ENCODE measurements at places on chromosomes 6 and 20.

DNA sequence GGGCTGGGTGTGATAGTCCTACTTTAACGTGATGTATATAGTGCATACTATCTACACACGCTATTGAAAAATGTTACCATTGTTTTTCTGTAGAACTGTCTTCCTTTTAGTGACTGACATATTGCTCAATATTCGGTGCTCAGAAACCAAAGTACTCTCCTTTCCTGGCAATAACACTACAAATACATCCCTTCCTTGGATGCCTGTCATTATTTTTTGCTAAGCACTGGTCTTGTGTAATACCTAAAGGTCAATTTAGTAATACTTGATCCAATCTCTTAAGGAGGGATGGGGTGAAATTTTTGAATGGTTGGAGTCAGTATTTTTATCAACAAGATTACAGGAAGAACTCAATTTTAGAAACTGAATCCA is 23.9 kb downstream of the CNR1 start:
- DNase-seq, result no peak

DNA sequence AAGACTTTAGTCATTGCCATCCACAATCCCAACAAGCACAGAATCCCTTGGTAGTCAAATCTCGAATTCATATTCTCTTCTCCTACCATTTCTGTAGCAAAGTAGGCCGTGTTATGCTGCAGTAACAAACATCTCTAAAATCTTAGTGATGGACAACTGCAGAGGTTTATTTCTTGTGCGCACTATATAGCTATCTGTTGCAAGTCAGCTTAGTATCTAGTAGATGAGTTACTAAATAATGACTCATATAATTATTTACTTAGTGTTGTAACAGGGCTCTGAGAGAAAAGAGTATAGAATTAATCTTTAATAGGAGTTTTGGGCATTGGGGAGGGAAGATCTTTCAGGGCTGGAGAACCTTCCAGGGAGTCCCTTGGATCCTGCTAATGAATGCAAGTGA is 73.3 kb downstream of the CAP2 start:
- DNase-seq, result no peak

GRCh38 chr6:23635150-23635549 is 490.9 kb upstream of the NRSN1 start:
- no peak for DNase-seq

- DNase-seq, result no peak
Measured at GRCh38 chr6:111714416-111715270, 109.0 kb upstream of the TRAF3IP2 start.

- DNase-seq, result peak; percentile 67
Measured at GRCh38 chr6:112037783-112038216, 16.1 kb upstream of the CCN6 start.

GRCh38 chr6:130964289-130964688 is 98.8 kb downstream of the EPB41L2 start:
- no peak for DNase-seq

- DNase-seq, result no peak
Measured at GRCh38 chr20:58627212-58628072, 23.6 kb upstream of the STX16 start.

- DNase-seq, result no peak
Measured at GRCh38 chr20:49697071-49697470, 16.6 kb downstream of the B4GALT5 start.

- DNase-seq, result no peak
Measured at GRCh38 chr6:100289285-100289684, 175.4 kb downstream of the SIM1 start.

DNA sequence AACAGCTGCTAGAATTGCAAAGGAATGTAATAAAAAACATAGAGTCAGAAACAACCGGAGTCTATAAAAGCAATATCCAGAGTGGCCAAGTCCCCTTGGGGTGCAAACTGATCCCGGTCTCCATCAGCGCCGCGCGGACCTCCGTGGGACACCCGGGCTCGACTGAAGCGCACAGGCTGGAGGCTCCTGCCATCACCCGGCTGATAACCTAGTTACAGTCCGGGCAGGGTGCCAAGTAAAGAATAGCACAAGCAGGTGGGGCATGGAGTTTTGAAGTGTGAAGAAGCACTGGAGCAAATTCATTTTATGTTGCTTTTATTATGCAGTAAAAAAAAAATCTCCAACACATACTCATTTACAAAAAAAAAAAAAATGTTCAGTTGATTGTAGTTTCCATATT is 205.1 kb upstream of the GMDS start:
- no peak for DNase-seq

GRCh38 chr20:23091721-23092383 is 5.7 kb upstream of the CD93 start:
- DNase-seq, result no peak

- DNase-seq, result no peak
Measured at GRCh38 chr6:109166673-109167072, 71.4 kb downstream of the CEP57L1 start.

DNA sequence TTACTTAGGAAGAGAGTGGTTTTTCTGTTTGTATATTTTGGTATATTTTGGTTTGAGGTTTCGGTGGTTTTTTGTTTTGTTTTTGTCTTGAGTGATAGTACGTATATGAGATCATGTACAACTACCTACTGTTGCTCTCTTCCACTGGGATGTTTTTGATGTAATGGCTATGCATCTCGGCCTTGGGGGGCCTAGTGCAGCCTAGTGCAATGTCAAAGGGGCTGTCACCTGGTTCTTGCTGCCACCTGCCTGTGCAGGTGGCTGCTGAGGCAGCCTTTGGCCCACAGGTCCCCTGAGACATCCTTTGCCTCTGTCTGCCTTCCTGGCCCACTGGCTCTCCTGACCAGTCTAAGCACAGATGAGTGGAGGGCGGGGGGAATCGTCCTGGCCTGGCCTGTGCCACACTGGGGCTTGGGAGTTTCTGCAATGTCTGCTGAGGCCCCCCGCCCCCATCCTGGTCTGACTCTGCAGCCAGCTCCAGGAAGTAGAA is 546.6 kb downstream of the CD83 start:
- no peak for DNase-seq

DNA sequence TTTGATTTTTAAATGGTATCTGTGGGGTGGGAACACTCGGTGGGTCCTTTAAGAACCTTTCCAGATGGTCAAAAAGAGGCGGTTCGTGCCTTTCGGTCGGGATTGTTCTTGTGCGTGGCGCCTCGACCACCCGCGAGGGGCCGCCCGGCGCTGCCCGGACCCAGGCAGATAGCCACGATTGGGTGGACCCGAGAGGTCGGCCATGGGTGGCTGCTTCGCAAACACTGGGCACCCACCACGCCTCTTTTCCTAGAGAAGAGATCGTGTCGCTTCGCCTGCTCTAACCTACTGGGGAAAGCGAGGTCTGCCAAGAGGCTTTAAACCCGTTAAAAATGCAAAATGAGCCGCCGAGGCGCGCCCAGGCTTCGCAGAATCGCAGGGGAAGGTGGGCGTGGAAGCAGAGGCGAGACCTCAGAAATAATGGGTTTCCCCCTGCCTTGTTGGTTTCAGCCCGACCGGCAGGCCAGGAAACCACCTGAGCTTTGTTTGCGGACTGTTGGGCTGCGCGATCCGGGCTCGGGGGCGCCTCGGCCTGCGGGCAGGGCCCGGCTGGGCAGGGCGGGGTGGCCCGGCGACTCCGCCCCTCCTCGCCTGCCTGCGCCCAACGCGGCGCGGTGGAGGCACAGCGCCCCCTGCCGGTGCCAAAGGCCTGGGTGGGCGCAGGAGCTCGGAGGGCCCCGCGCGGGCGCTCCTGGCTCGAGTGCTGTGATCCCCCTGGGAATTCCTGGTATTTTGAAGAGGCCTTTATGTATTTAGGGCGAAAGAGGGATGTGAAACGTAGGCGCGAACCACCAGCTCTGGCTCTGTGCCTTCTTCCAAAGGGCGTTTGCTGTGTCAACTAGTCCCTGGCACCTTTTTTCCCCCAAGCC is 1.6 kb downstream of the MARCKS start:
- peak; percentile 88 for DNase-seq

DNA sequence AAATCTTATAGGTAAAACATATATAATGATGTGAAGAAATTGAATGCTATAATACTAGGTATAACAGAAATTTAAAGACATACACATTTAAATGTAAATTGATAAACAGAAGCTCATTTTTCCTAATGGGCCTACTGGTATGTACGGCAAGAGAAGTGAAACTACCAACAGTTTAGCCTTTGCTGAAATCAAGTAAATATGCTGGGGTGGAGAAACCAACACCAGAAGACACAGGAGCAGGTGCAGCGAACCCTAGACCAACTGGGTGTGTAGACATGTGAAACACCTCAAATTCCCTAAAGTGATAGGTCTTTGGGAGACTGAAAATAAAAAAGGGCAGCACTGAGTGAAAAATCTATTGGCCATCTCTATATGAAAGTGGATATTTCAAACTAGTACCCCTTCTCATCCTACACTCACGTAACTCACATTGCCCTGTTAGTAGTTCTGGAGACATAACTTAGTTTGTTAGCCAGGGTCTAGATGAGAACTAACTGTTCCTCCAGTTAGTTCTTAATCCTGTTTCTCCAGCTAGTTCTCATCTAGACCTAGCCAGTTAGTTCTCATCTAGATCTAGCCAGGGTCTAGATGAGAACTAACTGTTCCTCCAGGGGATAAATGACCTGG is 53.1 kb downstream of the SLC35D3 start:
- no peak for DNase-seq

GRCh38 chr6:141562186-141562811 is 570.4 kb upstream of the GJE1 start:
- no peak for DNase-seq

GRCh38 chr6:117550618-117551242 is 51.6 kb downstream of the GOPC start:
- DNase-seq, result no peak

DNA sequence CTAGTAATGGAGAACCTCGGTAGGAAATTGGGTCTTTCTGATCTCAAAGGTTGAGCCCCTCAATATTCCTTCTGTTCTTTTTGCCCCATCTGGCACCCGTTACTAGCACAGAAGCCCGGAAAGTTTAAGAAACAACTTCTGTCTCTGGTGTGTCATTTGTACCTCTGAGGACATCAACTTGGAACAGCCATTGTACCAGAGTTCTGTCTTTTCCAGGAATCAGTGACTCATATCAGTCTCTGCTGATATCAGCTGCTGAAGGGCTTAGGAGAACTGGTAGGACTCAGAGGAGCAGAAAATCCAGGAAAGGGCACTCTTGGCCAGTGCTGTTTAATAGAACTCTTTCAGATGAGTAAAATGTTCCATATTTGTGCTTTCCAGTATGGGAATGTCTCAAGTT is 78.3 kb upstream of the CHD6 start:
- no peak for DNase-seq

DNA sequence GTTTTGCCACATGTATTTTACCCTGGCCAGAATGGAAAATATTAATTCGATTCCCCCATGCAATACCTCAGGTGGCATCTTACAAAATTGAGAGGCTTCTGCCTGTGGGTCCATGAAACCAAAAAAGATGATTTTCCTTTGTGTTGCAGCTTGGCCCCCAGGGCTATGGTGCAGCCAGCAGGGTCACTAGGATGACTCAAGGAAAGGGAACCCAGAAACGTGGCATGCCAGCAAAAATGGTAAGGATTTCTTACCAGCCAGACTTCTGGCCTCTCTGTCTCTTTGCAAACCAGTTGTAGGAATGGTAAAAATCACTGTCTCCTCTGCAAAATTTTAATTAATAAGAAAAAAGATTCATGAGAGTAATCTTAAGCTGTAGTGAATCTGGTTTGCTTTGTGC is 11.6 kb upstream of the TAAR9 start:
- DNase-seq, result no peak

GRCh38 chr6:93684339-93684738 is 265.0 kb upstream of the EPHA7 start:
- DNase-seq, result no peak

DNA sequence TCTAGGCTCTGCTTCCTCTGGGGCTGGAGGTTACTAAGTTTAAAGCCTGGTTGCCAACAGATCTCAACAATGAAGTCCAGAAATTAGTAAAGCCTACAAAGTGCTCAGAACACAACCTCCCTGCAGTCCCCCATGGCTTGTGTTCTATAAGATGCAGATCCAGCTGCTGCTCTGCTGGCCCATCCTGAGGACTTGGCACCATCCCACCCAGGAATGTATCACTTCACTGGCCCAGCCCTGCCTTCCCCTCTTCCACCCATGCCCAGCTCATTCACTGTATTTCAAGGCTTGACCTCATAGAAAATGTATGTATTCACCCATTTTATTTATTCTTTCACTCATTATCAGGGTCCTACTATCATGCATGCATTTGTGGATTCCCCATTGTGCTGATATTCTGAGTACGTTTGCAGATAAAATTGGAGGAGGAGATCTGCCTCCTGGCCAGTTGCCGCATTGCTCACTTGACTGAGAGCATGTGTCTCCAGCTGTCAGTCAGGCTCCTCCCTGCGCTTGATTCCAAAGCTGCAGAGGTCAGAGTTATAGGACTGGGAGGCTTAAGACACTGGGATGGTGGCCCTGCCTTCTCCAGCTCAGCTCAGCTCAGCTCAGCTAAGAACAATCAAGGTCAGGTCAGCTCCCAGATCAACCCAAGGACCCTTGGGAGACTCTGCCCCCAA is 104.8 kb downstream of the MAFB start:
- DNase-seq, result no peak
